ENCODE measurements at places on chromosomes 3 and 15.
A peak's percentile ranks its signal among the peaks of the same experiment; 100 is the strongest.

GRCh38 chr3:157142315-157142714, 17.6 kb downstream of the CCNL1 start:
- no peak for DNase-seq

DNA sequence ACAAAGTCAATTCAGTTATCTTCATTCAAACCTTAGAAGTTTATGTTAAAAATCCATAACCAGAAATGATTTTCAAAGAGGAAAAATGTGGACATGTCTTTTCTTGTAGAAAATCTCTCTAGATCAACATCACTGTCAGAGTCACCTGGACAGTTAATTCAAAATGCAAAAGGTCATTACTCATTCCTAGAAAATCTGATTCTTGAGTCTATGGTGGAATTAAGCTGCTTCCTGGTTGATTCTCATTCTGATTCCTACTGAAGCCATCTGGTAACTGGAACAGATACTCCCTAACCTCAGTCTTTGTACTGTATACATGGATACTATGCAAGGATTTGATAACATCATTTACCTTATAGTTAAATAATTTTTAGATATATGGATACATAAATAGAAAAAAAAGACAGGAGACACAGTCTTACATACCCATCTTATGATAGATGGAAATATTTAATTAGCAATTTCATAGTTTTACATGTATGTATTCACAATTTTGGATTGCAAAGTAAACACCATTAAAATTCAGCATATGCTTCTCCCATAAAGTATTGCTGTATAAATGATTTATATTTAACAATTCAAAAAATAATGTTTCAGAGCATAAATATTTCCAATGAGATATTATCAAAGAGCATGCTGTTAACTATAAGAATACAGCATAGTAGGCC, 693.2 kb upstream of the CCDC54 start:
- DNase-seq: no peak

- no peak for DNase-seq
Measured at GRCh38 chr3:130669740-130670139, 76.9 kb downstream of the PIK3R4 start.

GRCh38 chr3:111539351-111540331, 2.4 kb upstream of the CD96 start:
- peak; percentile 29 for DNase-seq

- DNase-seq: no peak
Measured at GRCh38 chr3:169780742-169781141, 7.5 kb downstream of the MYNN start.

Measured in naive B cell (primary cell).